RWPE1 (cell line): ENCODE measurements at places on chromosomes 1 and 21.

- no peak for DNase-seq
These were observed 3.0 kb upstream of the SOD1 start for GRCh38 chr21:31656199-31657095.

GRCh38 chr1:183318433-183318832 lies 99.7 kb downstream of the NMNAT2 start:
- peak; percentile 74 for DNase-seq

- DNase-seq: no peak
These were observed 67.6 kb upstream of the SLC25A33 start for GRCh38 chr1:9471679-9472078.

- no peak for DNase-seq
These were observed 20.3 kb upstream of the FCRL4 start for GRCh38 chr1:157618190-157618589.

GRCh38 chr1:154476791-154477190 lies 25.2 kb upstream of the TDRD10 start:
- DNase-seq: peak; percentile 62

DNA sequence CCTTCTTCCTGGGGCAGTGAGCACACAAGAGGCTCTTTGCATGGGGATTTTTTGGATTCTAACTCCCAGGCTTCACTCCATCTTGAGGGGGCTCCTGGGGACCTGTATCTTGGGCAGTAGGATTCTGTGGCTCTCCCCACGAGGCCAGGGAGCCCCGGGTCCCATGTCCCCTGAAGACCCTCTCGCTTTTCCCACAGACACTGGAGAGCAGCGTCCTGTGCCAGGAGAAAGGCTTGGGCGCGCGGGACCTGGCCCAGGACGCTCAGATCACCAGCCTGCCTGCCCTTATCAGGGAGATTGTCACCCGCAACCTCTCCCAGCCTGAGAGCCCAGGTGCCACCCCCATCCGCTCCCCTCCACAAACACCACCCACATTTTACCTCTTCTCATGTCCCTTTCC lies 735 bp downstream of the CROCC start:
- DNase-seq: no peak

- DNase-seq: no peak
These were observed 378.1 kb upstream of the USP24 start for GRCh38 chr1:55593298-55593697.

GRCh38 chr1:56881417-56881816 lies 26.8 kb downstream of the C8A start:
- DNase-seq: no peak

DNA sequence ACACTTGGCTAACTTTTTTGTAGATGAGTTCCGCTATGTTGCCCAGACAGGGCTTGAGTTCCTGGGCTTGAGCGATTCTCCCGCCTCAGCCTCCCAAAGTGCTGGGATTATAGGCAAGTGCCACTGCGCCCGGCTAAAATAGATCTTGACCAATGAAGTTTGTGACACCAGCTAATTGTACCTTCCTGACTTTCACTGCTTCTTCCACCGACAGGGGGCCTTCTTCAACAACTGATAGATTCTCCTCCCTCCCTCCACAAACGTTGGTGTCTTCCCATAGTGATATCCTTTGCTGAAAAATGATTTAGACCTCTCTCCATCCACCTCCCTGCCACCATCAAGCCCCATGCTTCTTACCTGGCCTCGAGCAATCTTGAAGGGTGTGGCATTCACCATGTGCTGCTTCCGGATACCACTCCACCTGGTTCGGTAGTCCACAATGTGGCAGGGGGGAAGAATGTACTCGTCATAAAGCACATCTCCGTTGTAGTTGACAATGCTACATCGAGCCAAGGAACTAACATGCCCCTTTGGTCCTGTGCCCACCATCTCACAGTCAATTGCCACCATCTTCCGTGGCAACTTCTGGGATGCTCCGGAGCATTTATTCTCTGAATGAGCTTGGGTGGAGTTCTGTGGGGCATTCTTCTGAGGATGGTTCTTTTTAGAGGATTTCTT lies 1.6 kb upstream of the METTL25B start:
- DNase-seq: peak; percentile 78

DNA sequence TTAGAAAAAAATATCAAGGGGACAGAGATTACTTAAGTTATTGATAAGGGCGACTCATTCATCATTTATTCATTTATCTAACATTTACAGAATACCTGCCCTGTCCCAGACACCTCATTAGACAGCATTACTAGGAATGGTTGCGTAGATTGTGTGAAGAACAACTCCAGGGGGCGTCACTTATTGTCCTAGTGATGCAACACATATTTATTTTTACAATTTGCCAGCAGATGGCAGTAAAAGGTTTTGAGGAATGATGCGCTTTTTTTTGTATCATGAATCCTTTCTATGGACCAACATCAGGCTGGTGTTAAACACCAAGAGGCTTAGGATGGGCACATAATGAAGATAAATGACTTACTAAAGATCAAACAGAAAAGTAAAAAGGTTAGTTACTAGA lies 5.5 kb downstream of the NCAM2 start:
- no peak for DNase-seq

DNA sequence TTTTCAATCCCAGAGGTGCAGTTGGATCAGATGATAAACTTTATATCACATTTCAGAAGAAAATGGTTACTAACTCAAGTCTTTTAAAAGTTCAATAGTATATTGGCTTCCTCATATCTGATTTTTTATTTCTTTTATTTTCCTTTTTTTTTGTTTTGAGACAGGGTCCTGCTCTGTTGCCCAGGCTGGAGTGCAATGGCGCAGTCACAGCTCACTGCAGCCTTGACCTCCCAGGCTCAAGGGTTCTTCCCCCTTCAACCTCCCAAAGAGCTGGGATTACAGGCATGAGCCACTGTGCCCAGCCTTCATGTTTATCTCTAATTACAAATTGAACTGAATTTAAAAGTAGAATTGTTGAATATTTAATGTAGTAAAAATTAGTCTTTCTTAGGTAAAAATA lies 13.9 kb downstream of the FLVCR1 start:
- DNase-seq: no peak

GRCh38 chr1:84691122-84691783 lies 992 bp upstream of the SSX2IP start:
- no peak for DNase-seq

DNA sequence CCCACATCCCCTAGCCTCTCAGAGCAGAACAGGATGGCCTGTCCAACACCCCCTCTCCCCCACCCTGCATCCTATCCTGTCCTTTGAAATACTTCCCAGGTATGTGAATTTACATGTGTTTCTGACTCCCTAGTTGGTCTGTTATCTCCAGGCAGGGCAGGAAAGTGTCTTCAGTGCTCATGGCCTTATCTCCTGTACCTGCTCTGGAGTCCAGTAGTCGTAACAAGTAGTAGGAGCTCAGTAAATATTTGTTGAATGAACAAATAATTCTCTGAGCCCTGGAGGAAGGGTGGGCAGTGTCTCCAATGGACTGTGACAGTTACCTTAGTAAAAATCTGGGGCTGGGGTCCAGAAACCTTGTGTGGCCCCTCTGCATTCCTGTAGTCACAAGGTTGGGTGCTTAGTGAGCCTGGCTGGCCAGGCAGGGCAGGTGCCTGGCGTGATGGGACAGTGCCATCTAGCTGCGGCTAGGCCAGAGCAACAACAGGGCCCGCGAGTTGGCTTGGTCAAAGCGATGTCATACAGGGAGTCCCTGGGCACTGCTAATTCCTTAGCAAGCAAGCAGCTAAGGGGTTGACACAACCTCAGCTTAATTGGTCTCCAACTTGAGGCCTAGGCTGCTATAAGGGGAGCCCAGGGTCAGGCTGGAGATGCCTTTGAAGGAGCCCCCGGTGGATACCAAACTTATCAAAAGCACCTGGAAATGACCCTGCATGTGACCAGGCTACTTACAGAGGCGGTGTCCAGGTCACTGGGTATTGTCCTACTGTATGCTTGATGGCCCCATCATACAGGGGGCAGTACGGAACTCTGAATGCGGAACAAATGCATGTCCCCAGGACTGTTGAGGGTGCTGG lies 89.0 kb upstream of the PPM1J start:
- peak; percentile 81 for DNase-seq

GRCh38 chr1:61757950-61758349 lies 15.7 kb downstream of the PATJ start:
- DNase-seq: no peak

GRCh38 chr1:15755646-15756040 lies 3.0 kb upstream of the FBLIM1 start:
- no peak for DNase-seq

- peak; percentile 22 for DNase-seq
These were observed 416.4 kb downstream of the PTBP2 start for GRCh38 chr1:97137862-97138514.

DNA sequence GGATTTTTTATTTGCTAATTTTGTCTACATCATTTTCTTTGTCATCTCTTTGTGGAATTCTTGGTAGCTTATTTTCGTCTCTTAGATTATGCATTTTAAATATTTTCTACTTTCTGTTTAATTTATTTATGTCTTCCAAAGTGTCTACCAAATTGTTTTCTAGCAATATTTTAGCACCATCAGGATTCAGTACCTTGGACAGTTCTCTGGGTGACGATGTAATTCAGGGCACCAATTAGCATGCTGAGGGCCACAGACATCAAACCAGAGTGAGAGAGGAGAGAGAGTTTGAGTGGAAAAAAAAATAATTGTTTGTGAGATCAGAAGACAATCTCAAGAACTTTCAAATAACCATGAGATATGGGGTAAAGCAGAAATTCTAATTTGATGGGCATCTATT lies 169.8 kb upstream of the CXADR start:
- peak; percentile 13 for DNase-seq

GRCh38 chr1:77688939-77689338 lies 6.5 kb upstream of the ZZZ3 start:
- no peak for DNase-seq

DNA sequence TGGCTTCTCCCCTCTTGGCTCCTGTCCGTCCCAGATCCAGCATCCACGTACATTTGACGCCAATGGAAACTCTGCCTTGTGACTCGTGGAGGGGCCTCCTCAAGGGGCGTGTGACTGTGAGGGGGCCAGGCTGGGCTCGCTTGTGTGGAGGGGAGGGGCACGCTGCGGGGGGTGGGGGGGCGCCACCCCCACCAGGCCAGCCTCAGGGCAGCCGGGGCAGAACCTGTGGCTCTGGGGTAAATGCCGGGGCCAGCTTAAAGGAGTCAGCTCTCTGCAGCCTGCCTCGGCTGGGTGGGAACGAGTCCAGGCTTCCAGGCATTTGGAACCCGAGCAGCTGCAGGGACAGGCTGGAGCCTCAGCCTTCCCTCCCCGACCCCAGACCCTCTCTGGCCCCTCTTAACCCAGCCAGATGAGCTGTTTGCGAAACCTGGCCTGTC lies 94.1 kb downstream of the SIK1 start:
- no peak for DNase-seq

DNA sequence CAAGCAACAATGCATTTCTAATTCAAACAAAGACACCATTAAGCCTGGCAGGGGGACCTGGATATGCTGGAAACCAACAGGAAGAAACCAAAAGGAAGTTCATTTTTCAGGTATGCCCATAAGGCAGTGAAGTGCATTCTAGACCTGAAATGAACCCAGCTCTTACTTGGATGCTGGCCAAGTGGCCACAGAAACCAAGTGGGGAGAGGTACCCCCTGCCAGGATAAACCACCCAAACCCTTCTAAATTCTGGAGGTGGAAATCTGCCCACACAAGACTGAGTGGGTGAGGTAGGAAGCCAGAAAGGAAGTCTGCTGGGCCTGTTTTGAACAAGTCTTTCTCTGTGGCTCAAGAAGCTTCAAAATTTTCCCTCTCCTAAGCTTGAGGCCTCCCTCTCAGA lies 2.6 kb downstream of the CD5L start:
- no peak for DNase-seq

GRCh38 chr21:33514229-33514628 lies 22.7 kb upstream of the DNAJC28 start:
- DNase-seq: no peak

DNA sequence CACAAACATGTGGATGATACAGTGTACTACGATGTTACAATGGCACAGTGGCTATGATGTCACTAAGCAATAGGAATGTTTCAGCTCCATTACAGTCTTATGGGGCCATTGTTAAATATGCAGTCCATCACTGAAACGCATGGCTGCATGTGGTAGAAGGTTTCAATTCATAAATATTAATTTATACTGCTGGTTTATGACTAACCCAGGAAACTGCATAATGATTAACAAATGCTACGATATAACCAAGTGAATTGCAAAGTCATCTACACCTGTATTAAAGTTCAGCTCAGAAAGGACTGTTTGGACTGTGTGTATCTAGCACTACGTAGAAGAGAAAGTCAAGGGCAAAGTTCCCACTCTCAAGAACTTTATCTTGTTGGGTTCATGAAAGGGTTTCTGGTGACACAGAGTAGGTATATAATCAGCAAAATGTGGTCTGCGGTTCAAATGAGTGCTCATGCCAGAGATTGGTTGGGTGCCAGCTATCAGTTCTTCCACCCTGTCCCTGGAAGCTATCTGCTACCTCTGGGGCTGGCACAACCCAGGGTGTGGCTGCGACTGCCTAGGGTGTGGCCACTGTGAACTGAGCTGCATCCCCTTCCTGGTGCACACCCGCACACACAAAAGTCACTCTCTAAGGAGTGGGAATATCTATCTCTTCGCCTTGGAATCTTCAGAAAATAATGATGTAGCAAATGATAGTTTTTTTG lies 14.8 kb downstream of the MGST3 start:
- no peak for DNase-seq

DNA sequence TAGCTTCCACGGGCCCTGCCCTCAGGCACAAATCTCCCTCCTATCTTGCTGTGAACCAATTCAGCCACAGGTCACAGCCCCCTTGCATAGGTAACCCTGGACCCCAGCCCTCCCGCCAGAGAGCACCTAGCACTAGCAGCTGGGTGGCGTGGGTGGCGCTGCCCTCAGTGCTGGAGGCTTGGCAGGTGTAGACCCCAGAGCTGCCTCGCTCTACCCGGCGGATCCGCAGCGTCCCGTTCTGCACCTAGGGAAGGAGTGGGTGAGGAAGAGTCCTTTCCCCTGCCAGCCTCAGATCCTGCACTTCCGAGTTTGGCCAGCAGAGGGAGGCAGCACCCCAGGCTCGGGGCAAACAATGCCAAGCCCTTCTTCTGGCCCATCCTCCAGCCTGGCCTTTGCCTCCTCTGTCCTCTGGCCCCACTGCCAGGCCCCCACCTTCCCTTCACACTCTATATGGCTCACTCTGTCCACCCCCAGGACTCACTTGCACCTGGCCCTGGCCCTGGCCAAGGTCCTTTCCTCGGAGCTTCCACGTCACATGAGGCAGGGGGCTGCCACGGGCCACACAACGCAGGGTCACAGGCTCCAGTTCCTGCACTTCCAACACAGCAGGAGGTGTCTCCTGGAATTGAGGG lies 9.0 kb downstream of the IGSF9 start:
- peak; percentile 78 for DNase-seq

GRCh38 chr1:222970711-222971110 lies 155.9 kb downstream of the DISP1 start:
- DNase-seq: no peak

GRCh38 chr1:65670518-65670917 lies 122.2 kb upstream of the PDE4B start:
- DNase-seq: no peak

- DNase-seq: no peak
These were observed 656.1 kb downstream of the KIF26B start for GRCh38 chr1:245810789-245811337.

GRCh38 chr1:234246638-234247116 lies 126.6 kb upstream of the COA6 start:
- no peak for DNase-seq

- DNase-seq: no peak
These were observed 34.1 kb upstream of the NEK7 start for GRCh38 chr1:198122693-198123092.
